ENCODE measurements at places on chromosomes 7 and 10.

GRCh38 chr7:71657386-71657785, 525.4 kb downstream of the GALNT17 start:
- DNase-seq = no peak

DNA sequence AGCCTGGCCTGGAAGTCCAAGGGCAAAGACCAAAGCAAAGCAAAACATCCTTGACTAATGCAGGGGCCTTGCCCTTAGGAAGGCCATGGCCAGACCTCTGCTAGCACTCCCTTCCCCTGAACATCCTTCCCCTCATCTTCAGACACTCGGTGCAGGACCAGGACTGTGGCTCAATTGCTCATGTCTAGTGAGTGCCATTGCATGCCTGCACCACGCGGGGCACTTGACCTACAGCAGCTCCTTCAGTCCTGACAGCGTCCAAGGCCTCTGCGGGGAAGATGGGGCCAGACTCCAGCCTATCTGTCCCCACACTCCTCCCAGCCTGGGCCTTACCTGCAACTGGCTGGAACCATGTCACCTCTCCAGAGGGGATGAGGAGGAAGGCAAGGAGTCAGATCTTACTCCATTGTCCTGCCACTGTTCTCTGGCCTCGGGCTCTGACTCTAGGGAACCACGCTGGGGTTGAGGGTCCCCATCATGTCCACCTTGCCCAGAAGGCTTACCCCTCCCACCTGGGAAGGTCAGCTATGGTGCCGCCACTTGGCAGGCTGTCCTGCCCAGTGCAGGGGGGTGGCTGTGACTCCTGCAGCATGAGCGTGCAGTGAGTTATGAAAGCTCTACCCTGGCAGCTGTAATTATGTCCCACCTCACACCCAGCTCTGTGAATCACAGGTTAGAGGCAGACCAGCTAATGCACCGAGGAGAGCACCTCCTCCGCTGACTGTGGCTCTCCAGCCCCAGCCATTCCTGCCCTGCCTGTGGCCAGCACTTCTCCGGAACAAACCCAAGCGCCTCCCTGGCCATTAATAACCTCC, 16.1 kb downstream of the DRGX start:
- DNase-seq = no peak

- DNase-seq = no peak
Observed at GRCh38 chr7:959271-959670, 4.8 kb upstream of the ADAP1 start.

- DNase-seq = no peak
Observed at GRCh38 chr7:32037650-32038198, 32.5 kb downstream of the PDE1C start.

DNA sequence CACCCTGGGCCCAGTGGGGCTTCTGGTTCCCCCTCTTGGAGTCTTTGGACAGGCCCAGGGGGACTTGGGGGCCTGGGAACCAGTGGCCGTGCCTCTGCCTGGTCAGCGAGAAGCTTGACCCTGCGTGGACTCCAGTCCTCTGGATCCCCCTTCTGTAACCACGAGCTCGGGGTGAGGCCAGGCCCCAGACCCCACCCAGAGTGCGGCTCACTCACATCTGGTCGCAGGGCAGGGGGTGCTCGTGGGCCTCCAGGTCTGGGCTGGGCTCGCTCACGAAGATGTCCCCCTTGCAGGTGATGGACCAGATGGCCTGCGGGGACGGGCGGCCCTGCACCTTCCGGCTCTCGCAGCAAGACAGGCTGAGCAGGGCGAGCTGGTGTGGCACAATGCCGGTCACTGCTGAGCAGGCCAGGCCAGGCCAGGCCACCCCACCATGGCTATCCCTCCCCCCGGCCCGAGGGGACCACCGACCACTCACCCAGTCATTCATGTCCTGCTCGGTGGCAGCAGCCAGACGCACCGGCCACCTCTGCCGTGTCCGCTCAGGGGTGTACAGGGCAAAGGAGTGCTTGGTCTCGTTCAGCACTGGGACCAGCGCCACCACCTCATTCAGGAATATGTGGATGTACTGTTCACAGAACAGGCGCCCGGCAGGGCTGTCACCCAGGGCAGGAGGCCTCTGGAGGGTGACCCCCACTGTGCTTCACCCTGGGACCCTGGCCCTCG, 19.7 kb downstream of the BHLHA15 start:
- no peak for DNase-seq

DNA sequence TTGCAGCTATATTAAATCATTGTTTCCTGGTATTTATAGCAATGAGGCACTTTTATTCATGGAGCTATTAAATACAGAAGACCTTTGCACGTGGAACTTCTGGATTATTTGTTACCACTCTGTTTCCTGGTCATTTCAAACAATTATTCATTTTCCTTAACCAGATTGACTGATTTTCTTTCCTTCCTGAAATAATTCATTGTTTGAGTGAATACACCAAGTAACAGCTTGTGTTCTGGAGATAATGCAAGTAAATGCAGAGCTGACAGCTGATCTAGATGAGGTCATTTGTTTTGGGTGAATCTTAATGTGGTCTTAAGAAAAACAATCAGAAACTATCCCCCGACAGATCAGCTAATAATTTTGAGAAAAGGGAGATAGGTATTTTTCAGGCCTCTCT, 497.7 kb downstream of the KIF20B start:
- DNase-seq = no peak

- DNase-seq = peak; percentile 71
Observed at GRCh38 chr7:139680676-139681462, 96.9 kb downstream of the HIPK2 start.

DNA sequence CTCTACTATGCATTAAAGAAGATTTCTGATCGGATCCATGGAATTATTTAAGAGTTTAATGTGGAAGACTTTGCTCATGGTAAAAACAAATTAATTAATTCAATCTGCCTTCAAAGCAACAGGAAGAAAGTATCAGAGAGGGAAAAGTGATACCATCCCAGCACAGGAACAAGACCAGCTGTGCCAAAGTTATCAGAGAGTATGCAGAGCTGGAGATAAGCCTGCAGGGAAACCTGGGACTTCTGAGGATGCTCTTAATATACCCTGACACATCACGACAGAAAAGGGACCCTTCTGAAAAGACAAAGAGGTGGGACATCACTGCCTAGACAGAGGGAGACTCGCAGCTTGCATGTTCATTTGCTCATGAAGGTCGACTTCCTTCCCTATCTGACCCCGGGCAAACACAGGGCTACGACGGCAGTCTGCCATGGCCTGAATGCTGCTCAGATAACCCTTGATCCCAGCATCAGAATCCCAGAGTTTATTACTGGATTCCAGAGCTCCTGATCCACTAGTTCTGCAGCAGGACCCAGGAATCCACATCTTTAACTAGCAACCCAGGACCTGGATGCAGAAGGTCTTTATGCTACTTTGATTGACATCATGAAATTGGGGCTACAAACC, 29.5 kb downstream of the FAM171A1 start:
- DNase-seq = no peak

DNA sequence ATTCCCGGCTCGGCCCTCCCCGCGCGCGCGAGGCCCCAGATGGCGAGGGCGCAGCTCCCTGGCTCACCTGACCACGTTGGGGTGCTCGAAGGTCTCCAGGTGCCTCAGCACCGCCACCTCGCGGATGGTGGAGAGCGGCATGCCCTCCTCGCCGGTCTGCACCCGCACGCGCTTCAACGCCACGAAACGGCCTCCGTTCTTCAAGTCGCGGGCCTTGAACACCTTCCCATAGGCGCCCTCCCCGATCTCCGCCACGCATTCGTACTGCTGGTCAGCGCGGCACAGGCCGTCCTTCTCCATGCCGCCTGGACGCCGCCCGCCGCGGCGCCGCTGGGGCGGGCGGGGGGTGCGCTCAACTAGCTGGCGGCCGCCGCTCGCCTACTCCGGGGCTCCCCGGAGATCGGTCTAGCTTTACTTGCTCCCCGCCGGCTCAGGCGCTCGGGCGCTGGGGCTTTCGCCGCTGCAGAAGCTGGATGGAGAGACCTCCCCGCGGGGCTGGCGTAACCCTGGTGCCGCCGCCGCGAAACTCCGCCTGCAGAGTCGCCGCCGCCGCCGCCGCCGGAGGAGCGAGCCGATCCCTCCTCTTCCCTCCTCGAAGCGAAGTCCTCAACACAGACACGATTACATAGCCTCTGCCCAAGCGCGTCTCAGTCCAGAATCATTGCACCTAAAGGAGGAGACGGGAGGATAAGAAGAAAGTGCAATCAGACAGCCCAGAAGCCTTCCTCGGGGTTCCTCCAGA, 3.2 kb downstream of the CDK6 start:
- peak; percentile 88 for DNase-seq
